Occipital lobe (tissue), 3 donors: ENCODE measurements at places on chromosomes 2 and 18.
A peak's percentile ranks its signal among the peaks of the same experiment; 100 is the strongest.

- peak; percentile 49 for DNase-seq
These were observed 74.1 kb upstream of the GLI2 start for GRCh38 chr2:120661551-120661950.

DNA sequence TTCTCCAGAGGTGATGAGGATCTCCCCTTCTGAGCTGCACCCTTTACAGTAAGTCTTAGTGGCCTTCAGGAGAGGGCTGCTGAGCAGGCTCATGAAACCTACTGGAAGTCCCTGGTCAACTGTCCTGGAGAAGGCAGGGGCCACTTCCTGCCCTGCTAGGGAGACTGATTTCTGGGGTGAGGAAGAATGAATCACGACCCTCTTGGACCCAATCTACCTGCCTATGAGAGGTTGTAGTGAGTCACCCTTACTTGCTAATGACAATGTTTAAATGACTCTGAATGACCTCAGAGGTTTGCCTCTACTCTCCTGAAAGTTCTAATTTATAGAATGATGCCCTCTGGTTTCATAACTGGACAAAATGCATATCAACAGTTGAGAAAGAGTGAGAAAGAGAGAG lies 79.4 kb upstream of the FAM136A start:
- no peak for DNase-seq

DNA sequence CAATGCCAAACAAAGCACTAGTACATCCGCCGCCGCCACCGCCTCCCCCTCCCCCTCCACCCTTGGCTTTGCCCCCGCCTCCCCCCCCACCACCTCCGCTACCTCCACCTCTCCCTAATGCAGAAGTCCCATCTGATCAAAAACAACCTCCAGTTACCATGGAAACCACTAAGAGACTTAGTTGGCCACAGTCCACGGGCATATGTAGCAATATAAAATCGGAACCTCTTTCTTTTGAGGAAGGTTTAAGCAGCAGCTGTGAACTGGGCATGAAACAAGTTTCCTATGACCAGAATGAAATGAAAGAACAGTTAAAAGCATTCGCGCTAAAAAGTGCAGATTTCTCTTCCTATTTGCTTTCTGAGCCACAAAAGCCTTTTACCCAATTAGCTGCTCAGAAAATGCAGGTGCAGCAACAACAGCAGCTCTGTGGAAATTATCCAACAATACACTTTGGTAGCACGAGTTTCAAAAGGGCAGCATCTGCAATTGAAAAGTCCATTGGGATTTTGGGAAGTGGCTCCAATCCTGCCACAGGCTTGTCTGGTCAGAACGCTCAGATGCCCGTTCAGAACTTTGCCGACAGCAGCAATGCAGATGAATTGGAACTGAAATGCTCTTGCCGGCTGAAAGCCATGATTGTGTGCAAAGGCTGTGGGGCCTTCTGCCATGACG lies 168.0 kb downstream of the ASXL3 start:
- DNase-seq: peak; percentile 20

GRCh38 chr18:65568866-65569265 lies 181.9 kb upstream of the CDH7 start:
- DNase-seq: no peak

GRCh38 chr2:105417857-105418436 lies 19.1 kb upstream of the FHL2 start:
- DNase-seq: no peak

DNA sequence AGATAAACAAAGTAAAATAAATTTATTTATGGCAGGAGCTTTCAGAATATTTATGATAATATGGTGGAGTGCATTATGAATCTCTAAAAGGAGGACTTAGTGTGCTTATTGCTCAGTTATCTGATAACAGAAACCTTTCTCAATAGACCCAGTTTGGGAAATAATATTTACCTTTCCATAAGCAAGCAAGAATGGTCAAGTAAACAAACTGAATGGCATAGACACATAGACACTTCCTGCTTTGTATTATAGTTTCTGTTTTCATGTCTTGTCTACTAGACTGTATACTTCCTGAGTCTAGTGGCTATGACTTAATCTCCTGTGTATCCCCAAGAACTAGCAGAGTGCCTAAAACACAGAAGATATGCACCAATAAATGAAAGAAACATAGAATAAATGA lies 87.8 kb downstream of the UPP2 start:
- no peak for DNase-seq

- no peak for DNase-seq
These were observed 232.5 kb upstream of the CTAGE1 start for GRCh38 chr18:22650247-22650646.

DNA sequence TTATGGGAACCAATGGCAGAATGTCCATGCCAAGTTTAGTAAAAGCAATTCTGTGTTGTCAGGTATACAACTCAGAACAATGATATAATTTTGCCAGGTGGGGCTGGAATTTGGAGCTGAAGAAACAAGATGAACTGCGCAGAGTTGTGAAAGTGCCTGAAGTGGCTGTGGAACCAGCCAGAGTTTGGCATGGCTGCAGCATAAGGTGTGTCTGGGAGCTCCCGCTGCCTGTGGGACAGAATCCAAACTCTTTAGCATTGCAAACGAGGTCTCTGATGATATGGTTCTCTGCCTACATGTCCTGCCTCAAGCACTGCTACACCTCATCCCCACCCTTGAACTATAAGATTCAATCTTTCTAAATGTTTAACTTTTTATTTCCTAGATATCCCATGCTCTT lies 909.7 kb downstream of the EPHA4 start:
- DNase-seq: no peak

GRCh38 chr2:98027538-98027937 lies 31.8 kb upstream of the TMEM131 start:
- no peak for DNase-seq

DNA sequence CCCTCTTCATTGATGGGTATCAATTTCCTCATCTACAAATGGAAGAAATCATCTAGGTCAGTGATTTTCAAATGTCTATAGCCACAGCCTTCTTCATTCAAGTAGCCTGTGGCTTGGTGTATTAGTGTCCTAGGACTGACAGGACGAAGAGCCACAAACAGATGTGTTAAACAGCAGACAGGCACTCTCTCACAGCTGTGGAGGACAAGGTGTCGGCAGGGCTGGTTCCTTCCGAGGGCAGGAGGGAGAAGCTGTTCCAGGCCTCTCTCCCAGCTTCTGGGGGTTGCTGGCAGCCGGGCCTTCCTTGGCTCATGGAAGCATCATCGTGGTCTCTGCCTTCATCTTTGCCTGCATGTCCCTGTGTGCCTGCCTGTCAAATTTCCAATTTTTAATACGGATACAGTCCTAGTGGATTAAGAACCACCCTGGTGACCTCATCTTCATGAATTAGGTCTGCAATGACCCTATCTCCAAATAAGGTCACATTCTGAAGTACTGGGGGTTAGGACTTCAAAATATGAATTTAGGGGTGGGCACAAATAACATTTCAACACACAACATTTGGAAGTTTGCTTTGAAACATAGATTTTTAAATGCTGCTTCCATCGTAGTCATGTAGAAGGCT lies 86.5 kb downstream of the PTGR3 start:
- no peak for DNase-seq

GRCh38 chr2:158825021-158825420 lies 29.9 kb downstream of the DAPL1 start:
- DNase-seq: no peak

GRCh38 chr2:128982001-128982400 lies 663.3 kb upstream of the HS6ST1 start:
- no peak for DNase-seq

DNA sequence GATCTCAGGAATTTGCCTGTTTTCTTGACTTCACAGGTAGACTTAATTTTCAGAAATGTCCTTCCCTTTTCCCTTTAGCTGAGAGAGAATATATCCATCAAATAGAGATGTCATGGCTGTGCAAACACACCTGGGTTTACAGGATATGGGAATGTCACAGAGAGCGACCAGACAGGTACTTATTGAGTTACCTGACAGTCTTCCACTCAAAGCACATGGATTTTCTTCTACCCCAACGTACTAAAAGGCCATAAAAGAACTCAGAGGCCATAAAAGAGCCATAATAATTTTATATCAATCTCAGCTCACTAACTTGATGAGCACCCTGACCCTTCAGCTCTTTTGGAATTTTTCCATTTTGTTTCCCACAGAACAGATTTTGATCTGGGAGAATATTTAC lies 5.3 kb upstream of the DTNA start:
- no peak for DNase-seq

DNA sequence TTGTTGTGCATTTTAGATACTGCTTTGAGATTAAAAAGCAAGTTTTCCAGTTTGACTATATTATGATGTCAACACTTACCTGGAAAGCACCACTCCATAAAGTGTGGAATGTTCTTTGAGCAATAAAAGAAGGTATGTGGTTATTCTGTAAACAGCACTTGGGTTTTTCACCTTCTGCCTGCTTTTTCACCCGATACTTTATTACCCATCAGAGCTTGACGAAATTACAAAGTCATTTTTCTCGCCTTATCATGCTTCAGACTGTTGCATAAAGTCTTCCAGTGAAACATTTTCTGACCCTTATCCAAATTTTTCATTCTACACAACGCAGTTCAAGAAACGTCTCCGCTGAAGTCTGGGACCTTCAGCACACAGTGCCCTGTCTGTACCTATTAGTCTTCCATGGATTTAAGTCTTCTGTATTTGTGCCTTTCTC lies 25.2 kb downstream of the CAB39 start:
- DNase-seq: no peak

DNA sequence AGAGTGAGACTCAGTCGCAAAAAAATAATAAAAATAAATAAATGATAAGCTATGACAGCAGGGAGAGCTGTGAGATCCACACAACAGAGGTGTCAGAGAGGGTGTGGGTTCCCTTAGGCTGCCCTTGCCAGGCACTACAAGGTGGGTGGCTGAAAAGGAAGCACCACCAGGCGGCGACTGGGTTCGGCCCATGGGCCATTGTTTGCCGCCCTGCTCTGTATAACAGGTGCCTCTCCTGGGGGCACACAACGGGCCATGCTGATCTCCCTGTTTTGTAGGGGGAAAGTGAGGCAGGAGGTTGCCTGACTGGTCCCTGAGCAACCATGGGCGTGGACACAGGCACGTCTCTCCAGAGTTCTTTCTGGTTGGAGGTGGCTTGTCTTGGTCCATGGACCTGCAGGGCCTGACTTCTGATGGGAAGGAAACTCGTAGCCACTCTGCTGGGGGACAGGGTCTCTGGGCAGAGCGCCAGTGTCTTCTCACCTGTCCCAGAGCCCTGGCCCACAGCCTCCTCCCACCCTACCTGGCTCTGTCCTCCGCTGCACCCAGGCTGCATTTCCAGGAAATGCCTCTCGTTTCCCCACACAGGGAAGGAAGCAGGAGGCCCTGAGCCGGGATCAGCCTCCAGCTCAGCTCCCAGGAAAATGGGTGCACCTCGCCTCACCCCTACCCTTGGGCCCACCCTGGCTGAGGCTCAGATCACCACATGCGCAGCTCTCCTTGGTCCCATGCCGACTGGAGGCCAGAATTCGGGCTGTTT lies 109.6 kb upstream of the ODC1 start:
- DNase-seq: no peak

- no peak for DNase-seq
These were observed 5.8 kb upstream of the MYOM1 start for GRCh38 chr18:3225588-3225987.

DNA sequence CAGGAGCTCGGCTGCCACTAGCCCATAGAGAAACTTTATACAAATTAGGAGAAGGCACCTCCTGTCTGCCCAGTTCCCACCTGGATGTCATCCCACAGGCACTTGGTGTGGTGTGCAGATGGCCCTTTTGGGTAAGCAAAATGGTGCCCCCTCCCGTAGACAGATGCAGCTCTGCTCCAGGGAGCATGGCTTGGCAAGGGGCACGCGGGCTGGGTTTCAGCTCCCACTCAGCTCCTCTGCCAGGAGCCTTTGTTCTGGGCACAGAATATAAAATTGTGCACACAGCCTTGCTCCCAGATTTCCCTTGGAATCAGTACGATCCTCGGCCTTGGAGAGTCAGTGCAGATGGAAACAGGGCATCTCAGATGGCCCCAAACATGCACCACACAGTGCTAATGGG lies 20.3 kb upstream of the KCNF1 start:
- DNase-seq: no peak

GRCh38 chr18:58490238-58490637 lies 138.7 kb downstream of the ALPK2 start:
- DNase-seq: no peak

DNA sequence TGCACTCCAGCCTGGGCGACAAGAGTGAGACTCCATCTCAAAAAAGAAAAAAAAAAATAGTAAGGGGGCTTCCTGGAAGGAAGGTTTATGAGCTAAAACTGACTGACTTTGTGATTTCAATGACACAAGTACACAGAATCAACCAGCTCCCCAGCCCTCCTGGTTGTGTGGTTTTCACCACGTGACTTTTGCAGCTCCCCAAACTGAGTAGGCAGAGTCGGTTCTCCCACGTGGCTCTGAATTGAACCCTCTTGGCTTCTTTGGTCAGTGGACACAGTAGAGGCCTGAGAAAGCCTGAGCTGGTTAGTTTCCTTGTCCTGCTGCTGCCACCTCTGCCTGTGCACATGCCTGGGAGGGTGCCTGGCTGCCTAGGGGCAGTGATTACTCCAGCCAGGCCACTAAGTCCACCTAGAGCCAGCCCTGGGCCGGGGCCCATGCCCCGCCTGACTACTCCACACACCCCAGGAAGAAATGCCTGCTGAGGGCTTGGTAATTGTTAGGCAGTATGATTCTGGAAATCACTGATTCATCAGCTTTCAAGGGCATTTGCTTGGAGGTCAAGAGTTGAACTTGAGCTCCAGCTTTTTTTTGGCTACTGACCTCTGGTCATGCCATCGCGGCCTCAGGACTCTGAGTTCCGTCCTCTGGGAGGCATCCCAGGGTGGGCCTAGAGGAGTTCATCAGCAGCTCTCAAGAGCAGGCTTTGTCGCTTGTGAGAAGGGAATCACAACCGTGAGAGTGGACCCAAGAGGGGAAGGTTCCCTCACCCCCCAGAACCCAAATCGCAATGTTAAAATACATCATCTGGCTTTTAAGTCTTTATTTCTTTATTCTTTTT lies 431.9 kb upstream of the HS6ST1 start:
- no peak for DNase-seq

- DNase-seq: no peak
These were observed 70.5 kb downstream of the TGIF1 start for GRCh38 chr18:3520230-3521085.

DNA sequence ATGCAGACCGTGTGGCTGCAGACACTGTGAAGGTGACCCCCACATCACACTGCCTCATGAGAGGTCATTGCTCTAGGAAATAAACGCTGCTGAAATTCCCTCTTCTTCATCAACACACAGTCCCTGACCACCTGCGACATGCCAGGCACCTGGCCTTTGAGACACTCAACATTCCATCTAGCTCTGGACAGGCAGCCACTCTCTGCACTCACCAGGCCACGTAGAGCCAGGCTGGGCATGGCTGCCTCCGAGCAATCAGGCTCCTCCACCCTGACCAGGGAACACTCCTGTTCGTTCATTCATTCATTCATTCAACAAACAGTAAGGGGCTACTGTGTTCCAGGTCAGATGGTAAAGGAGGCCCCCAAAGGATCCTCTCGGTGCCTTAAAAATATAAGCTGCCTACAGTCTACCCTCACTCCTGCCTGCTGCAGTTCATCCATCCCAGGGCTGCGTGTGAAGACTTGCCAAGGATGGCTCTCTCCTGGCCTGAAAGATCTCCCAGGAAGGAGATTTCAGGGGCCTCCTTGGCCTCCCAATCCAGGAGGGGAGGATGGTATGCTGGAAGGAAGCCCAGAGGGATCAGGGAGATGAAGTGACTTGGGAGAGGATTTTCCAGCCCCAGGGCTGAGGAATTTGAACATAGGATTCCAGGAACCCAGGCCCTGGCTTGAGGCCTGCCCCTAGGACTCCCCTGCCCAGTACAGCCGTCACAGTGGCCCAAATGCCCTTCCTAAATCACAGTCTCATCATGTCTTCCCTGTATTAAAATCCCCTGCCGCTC lies 66.7 kb downstream of the TNS1 start:
- DNase-seq: no peak
